Iris pigment epithelial cell (primary cell): ENCODE measurements at places on chromosomes 13 and 19.

DNA sequence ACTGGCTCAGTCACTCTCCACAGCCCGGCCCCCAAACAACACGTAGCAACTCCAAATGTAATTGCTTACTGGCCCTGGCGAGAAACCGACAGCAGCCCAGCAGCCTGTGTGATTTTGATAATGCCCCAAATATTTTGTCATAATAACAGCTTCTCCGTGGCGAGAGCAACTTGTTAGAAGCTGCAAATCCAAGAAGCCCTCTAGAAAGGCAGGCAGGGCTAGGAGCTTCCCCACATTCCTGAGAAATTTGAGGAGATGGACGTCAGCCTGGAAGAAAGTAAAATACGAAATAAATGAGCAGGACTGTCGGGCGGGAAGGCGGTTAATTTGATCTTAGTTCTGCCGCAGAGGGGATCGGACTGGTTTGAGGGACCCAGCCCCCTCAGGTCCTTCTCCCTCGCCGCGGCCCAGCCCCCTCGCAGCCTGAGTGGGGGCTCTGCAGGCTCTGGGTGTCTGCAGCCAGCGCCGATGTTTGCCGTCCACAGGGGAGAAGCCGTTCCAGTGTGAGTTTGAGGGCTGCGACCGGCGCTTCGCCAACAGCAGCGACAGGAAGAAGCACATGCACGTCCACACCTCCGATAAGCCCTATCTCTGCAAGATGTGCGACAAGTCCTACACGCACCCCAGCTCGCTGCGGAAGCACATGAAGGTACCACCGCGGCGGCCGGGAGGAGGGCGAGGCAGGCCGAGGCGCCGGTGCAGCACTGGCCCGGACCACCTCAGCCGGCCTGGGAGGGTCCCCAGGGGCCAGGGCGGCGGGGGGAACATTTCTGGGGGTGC, 3.1 kb downstream of the ZIC2 start:
- no peak for DNase-seq

GRCh38 chr13:55359067-55359466, 1781.7 kb upstream of the PRR20A start:
- no peak for DNase-seq

- no peak for DNase-seq
Measured at GRCh38 chr13:90535421-90535820, 812.1 kb upstream of the MIR17HG start.

- no peak for DNase-seq
Measured at GRCh38 chr13:77412116-77412635, 85.3 kb upstream of the MYCBP2 start.

DNA sequence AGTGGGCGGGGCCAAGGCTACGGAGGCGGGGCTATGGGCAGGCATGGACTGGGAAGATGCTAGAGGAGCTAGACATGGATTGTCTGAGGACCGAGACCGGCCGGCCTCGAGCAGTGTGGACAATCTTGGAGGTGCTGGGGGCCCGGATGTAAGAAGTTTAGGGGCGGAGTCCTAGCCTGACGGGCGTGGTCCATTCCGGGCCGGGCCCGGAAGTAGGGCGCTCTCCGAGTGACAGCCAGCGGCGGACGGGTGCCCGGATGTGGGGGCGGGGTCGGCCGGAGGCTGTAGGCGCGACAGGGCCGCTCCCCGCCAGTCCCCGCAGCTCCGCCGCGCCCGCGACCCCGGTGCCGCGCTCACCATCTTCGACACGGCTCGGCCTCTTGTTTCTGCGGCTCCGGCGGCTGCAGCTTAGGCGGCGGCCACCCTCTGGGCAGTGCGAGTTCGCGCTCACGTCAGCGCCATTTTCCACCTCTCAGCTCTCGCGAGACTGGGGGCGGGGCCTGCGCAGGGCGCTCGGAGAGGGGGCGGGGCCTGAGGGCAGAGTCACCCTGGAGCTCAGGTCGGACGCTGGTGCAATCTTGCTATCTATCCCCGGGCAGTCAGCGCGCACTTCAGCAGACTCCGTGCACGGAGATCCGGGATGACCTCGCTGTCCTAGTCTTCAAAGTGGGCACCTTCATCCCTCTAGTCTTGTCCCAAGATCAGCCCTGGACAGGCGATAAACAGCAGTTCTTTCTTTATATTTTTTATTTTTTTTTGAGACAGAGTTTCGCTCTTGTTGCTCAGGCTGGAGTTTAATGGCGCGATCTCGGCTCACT, at the start of gene ZNF414:
ZNF414 (minus strand) TSS at position 481 of the 818 bp plus-strand sequence; CDS start at position 360, 121 bp downstream.
- DNase-seq, result peak; percentile 99

DNA sequence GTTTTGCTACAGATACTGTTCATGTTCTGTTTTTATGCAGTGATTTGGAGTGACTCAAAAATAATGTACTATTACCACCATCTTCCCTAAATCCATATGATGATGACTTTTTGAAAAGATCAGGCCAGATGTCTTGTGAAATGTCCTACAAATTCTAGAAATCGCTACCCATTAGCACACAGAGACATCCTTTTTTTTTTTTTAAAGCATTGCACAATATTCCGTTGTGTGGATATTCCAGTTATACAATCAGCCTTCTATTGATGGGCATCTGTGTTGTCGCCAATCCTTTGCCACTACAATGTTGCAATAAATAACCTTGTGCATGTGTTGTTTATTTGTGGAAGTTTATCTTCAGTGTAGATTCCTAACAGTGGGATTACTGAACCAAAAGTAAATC, 24.5 kb downstream of the ZDHHC20 start:
- peak; percentile 8 for DNase-seq

DNA sequence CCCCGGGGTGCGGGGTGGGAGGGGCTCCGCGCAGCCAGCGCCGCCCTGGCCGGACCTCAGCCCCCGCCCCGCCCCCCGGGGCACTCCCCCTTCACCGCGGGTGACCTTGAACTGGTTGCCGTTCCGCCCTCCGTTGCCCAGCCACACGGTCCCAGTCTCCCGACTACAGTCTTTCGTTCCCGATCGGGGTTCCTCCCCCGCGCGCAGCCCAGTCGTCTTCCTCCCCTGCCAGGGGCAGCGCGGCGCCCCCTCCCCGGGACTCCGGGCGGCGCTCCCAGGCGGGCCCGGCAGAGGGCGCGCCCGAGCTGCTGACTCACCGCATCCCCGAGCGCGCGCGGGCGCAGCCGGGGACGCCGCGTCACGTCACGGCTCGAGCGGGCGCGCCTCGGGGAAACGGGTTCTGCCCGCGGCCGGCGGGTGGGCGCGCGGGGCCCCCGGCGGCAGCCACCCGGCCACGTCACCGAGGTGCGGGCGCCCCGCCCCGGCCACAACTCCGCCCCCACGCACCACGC, 459 bp downstream of the MIDN start:
- peak; percentile 74 for DNase-seq

- peak; percentile 69 for DNase-seq
Measured at GRCh38 chr13:67351909-67352308, 121.8 kb upstream of the PCDH9 start.

GRCh38 chr19:16374436-16374835, 49.8 kb downstream of the KLF2 start:
- DNase-seq, result no peak

- no peak for DNase-seq
Measured at GRCh38 chr13:75904012-75904411, 267.9 kb downstream of the LMO7 start.

- no peak for DNase-seq
Measured at GRCh38 chr19:2768365-2769132, 14.5 kb downstream of the SGTA start.

DNA sequence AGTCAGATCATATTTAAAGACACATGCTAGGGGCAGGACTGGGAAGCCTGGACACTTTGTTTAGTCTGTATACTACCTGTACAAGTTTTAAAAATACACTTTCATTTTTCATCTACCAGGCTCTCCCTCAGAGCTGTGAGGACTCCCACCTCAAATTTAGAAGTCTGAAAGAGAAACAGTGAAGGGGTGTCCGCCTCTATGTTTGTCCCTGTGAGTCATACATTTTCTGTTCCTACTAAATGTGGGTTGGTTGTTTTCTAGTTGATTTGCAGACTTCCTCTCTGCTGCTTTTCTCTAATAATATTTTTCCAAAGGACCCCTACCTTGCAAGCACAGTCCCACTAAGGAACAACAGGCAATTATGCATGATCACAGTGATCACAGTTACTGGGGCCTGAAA, 110.5 kb downstream of the ENOX1 start:
- DNase-seq, result no peak

- DNase-seq, result peak; percentile 28
Measured at GRCh38 chr13:98315466-98315865, 138.4 kb upstream of the RNF113B start.

DNA sequence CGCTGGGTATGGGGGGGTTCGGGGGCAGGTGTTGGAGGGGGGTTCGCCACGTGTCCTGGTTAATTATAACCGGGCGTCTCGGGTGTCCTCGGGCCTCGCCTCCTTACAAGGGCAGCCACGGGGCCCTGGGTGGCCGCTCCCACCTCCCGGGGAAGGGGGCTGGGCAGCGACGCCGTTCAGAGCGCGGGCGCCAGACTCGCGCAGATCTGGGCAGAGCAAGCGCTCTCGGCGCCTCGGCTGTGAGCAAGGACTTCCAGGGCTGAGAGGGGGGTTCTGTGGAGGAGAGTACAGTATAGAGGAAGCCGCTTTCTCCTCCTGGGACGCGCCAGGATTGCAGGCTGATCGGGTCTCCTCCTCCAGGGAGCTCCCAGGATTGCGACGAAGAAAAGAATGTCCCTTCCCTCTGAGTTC, 1.0 kb upstream of the CKM start:
- DNase-seq, result no peak

- peak; percentile 88 for DNase-seq
Measured at GRCh38 chr19:34881982-34882381, 44.7 kb upstream of the ZNF30 start.

GRCh38 chr13:43081866-43082265, 58.5 kb downstream of the DNAJC15 start:
- no peak for DNase-seq

DNA sequence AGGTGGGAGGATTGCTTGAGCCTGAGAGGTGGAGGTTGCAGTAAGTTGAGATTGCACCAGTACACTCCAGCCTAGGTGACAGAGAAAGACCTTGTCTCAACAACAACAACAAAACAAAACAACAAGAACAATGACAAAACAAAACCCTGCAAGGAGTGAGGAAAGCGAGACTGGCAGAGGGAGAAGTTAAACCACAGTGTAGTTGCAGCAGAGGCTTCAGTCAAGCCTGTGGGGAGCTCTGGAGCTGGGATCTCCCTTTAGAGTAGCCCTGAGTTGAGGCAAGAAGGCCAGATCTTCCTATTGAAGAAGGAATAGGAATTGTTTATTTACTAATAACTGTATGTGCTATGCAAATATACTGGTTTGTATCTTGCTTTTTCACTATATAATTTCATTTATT, 25.3 kb upstream of the RNASEH2B start:
- DNase-seq, result no peak

DNA sequence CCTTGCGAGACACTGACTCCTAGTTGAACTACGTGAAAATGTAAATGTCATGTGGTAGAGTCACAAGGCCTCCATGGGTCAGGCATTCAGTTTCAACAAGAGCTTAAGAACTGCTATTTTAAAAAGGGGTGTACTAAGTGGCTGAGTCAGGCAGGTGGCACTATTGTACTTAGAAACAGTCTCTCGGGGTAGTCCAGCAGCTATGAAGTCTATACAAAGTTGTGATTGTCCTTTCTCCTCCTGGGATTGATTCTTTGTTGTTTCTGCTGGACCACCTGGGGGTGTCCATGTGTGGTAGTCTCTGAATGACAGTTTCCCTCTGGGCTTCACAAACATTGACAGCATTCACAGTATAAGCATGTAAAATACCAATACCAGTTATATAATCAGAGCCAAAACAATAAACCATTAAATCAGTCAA, 33.0 kb downstream of the UGGT2 start:
- DNase-seq, result peak; percentile 82

DNA sequence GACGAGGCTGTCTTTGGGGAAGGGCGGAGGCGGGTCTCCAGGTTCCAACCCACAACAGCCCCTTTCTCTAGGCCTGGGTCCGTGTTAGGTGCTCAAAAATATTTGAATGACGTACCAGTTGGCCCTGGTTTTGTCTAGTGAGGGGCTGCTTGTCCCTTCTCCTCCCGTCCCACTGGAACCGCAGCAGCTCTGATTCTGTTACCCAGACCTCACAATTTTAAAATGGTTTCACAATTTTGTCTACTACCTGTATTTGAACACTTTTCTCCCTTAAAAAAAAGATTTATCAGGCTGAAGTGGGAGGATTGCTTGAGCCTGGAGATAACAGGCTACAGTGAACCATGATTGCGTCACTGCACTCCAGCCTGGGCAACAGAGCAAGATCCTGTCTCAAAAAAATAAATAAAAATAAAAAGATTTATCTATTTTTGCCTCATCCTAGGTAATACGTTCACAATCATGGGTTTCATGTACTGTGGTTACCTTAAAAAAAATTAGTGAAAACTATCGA, 1.3 kb upstream of the IRF2BP1 start:
- no peak for DNase-seq

DNA sequence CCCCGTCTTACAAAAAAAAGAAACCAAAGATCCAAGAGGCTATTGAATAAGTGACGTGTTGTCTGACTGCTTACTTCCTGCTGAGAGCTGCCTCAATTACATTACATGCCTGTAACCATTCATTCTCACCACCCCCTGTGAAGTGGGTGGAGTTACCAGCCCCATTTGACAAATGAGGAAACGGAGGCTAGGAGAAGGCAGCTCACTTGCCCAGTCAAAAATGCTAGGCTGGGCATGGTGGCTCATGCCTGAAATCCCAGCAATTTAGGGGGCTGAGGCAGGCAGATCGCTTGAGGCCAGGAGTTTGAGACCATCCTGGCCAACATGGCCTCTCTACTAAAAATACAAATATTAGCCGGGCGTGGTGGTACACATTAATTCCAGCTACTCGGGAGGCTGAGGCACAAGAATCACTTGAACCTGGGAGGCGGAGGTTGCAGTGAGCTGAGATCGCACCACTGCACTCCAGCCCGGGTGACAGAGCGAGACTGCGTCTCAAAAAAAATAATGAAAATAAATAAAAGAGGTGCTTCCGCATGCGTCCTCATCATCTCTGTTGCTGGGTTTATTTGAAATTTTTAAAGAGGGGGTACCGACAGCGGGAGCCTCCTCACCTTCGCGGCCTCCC, 499 bp downstream of the LSM7 start:
- DNase-seq, result peak; percentile 96

DNA sequence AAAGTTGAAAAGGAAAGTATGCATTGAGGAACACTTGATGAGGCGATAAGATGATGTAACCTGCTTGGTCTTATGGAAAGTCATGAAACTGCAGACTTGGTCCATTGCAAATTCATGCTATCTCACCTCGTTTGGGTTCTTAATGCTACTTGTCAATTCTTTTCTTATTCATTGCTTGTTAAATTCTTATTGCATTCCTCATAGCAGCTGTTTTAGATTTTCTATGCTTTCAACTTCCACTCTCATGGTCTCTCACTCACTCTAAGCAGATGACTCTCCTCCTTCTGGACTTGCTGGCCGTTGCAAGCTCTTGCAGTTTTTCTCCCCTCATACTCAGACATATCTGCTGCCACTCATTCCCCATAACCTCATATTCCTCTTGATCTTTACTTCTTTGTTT, 67.8 kb upstream of the CSNK1A1L start:
- peak; percentile 92 for DNase-seq
